COLO829 (cell line): ENCODE measurements at places on chromosomes 6 and 20.

DNA sequence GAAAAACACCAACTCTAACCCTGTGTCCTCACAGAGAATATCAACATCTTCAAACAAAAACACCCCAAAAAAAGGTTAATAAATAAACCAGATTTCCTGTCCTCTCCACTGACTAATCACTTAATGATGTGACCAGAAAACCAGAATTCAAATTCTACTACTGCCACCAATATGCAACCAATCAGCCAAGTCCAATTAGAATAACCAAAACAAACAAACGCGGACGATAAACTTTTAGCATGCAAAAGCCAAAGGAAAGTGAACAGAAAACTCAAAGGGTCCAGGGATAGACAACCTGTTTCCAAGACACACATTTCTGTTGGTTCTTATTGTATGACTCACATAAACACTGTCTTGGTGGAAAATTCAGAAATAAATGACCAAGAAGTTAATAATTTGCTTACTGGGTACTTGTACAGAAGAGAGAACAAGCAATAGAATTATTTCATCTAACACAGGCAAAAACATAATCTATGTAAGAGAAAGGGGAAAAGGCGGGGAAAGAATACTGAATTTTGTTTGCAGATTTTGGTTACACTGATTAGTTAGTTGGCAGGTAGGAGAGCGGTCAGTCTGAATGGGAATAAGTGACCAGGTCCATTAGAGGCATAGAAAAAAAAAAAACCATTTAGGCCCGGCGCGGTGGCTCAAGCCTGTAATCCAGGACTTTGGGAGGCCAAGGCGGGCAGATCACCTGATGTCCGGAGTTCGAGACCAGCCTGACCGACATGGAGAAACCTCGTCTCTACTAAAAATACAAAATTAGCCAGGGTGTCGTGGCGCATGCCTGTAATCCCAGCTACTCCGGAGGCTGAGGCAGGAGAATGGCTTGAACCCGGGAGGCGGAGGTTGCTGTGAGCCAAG, 34.1 kb downstream of the HFE start:
- no peak for DNase-seq

DNA sequence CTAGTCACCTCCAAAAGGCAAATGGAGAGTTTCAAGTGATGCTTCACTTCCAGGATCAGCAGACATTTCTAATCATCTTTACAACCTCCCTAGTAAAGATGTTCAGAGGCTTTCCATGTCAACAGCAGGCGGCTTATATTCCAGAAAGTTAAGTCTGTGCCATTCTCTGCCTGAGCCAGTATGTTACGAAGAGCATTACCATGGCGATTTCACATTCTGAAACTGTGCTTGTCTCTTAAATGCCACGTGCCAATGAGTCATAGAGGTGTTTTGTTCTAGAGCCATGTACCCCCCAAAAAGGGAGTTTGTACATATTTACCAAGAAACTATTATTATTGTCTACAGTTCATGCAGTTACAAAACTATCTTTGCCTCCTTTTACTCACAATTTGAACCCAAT, 319.5 kb downstream of the FOXA2 start:
- DNase-seq, result no peak

DNA sequence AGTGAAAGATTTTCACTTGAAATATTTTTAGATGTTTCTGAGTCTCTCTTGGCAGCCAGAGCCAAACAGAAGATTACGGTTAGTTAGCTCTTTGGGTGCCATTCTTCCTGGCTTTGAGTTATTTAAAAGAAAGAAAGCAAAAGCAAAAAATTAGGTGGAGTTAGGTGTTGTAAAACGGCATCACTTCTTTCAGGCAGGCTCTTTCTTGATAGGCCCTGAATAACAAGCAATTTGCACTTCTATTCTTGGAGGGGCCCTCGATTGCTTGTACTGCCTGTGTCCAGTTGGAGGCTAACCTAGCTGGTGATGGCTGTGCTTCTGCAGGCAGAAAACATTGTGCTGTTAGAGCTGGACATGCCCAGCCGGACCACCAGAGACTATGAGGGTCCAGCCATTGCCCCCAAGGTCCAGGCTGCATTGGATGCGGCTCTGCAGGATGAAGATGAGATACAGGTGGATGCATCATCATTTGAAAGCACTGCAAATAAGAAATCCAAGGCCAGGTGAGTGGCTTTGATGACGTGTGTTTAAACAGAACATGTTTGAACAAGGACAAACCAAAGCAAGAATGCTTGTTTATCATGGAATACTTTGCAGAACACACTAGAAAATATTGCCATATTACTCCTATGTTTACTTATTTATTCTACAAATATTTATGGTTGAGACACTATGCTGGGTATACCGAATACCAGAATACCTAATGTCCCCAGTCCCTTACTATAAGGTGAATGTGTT, 28.1 kb upstream of the ASXL1 start:
- DNase-seq, result no peak

DNA sequence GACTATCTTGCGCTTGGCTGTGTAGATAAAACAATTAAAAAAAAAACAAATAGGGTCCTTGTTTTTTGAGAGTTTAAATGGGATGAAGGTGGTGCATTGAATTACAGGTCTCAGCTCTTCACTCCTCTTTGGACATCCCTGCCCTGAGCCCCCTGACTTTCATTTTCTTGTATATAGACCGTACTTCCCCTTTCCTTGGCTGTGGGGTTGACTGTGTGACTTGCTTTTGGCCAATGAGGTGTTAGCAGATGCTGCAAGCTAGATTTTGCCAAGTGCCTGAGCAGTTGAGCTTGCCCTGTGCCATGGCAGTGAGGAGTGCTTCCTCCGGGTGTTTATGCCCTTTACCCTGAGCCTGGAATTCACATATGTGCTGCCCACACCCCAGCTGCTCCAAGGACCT, 386.1 kb upstream of the ZFP64 start:
- DNase-seq, result no peak

DNA sequence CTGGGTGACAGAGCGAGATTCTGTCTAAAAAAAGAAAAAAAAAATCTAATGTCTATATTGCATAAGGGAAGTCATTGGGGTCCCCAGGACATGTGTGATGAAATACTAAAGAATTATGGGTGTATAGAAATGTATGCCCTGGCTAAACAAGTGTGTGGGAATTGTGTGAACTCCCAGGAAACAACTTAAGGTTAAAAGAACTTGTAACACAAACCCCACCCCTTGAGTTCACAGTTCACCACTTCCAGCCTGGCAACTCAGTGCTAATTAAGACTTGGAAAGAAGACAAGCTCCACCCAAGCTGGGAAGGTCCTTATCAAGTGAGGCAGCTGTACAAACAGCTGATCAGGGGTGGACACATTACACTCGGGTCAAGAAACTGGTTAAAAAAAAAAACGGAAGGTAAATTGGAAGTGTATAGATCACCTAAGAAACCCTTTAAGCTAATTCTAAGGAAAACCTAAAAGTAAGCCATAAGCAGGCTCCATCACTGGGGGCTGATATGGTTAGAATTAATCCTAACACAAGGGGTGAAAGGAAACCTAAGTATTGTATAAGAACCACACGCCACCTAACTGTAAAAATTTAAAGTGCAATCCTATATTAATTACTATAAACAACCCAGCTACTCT, 25.2 kb downstream of the HLA-A start:
- DNase-seq, result no peak

DNA sequence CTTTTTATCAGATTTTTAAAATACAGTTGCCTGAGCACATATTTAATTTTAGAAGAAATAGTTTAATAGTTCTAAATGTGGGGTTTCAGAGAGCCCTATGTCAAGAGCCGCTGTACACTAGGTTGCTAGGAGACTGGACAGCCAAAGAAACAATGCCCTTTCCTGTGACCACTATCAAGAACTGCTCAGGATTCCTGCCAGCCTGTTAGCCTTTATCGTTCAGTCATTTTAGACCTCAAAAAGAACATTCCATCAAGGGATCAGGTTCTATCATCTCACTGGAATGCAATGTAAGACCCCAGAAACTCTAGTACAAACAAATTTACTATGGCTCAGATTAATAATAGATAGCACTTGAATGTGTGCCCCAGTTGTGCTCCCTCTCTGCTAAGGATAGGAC, 181.2 kb upstream of the CCN2 start:
- peak; percentile 46 for DNase-seq

GRCh38 chr20:21523895-21524294, 10.0 kb upstream of the NKX2-2 start:
- DNase-seq, result no peak

GRCh38 chr6:157646012-157646411, 177.0 kb upstream of the SNX9 start:
- DNase-seq, result no peak

DNA sequence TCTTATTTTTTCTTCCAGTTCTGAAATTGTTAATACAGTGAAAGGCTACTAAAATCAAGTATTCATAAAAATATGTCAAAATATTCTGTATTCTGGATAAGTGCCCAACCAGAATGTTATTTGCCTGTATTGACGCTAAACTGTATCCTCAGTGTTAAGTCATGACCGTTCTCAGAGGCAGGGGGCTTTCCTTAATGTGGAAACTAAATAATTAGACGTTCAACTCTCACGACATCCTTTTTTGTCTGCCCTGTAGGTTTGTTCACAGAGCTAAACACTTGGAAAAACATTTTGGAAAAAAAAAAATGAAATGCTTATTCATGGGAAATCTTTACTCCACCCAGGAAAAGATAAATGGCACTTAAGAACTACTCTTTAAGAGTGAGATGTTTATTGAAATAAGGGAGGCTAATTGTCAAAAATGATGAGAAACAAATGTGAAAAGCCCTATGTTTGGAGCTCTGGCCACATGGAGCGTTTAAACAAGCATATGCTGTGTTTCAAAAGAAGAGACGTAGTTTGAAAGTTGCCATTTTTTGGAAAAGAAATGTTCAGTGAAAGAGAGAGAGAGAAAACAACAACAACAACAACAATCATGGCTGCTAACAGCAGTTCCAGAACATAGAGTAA, 453.1 kb upstream of the MARCKS start:
- DNase-seq, result no peak

GRCh38 chr20:34831936-34832335, 6.5 kb upstream of the NCOA6 start:
- DNase-seq, result no peak

DNA sequence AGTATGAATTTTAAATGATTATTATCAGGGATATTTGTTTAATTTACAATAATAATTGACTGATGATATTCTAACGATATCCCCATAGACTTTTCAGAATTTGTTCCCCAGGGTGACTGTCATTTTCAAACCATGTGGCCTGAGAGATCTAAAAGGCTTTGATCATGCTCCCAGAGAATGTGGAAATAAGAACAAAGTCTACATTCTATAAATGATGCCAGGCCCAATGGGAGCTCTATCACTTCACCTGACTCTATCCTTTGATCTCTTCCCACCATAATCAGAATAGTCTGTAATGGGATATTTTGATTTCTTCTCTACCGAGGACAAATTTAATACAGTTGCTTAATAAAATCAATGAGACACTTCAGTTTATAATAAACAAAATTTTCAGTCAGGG, 483.4 kb upstream of the IRAK1BP1 start:
- no peak for DNase-seq

- no peak for DNase-seq
Observed at GRCh38 chr6:162377735-162378134, 349.8 kb downstream of the PRKN start.

- no peak for DNase-seq
Observed at GRCh38 chr6:32182555-32182981, 1.5 kb downstream of the AGER start.

GRCh38 chr6:113893866-113894265, 36.7 kb downstream of the MARCKS start:
- DNase-seq, result no peak

GRCh38 chr6:122833021-122833491, 44.0 kb downstream of the SMPDL3A start:
- DNase-seq, result peak; percentile 56

DNA sequence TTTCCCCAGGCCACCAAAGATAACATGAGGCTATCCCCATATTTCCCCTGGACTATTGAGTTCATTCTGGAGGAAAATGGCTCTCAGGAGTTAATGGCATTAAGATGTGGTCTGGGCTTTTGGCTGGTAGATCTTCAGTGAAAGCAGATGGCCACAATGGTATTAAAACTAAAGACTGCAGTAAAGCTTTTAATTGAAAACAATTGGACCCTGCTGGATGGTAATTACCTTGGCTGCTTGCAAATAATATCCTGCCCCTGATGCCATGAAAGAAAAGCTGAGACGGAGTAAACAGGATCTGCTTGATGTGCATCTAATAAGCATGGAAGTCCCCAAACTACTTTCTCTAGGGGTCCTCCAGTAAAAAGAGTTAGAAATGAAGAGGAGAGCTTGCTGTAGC, 255.8 kb downstream of the QKI start:
- DNase-seq, result no peak

DNA sequence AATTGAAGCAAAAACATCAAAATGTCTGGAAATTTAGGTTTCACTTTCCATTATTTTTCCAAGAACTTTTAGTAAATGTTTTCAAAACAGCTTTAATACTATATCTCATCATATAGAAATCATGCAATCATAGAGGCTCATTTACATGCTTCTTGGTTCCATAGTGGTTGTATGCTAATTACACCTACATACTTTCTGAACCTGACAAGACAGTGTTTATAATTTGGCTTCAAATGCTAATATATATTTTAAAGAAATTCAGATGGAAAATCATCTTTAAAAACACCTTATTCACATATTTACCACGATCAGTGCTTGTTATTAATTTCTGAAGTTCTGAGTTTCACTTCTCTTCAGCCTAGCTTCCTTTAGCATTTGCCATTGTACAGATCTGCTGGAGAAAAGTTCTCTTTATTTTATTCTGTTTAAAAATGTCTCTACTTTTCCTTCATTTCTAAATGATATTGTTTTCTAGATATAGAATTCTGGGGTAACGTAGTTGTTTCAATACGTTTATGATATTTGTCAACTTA, 89.9 kb downstream of the PLCB1 start:
- no peak for DNase-seq

- DNase-seq, result peak; percentile 81
Observed at GRCh38 chr6:136593748-136594490, 43.7 kb upstream of the MAP7 start.

DNA sequence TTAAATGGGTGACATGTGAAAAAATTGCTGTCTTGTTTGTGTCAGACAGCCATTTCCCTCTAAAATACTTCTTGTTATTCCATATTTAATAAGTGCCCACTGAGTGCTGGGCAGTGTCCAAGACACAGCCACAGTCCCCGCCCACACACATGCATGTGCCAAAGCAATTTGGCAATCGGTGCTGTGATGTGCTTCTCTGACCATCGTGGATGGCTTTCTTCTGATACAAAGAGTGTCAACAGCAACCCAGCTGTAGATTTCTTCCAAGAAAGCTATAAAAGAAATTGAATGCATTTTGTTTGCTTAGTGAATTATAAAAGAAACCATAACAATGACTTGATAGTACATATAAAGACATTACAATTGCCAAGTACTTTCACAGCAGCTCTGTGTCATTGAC, 140.5 kb upstream of the ATXN1 start:
- DNase-seq, result no peak
